Calu3 (cell line): ENCODE measurements at places on chromosomes 12 and 14.
A peak's percentile ranks its signal among the peaks of the same experiment; 100 is the strongest.

- no peak for DNase-seq
Measured at GRCh38 chr12:29611906-29612305, 114.4 kb upstream of the OVCH1 start.

DNA sequence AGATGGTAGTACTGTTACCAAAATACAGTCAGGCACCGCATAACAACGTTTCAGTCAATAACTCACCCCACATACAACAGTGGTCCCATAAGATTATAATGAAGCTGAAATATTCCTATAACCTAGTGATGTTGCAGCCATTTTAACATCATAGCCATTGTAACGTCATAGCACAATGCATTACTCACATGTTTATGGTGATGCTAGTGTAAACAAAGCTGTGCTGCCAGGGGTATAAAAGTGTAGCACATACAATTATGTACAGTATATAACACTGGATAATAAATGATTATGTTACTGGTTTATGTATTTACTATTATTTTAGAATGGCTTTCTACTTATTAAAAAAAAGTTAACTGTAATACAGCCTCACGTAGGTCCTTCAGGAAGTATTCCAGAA, 37.0 kb downstream of the GPR137C start:
- DNase-seq: no peak

- DNase-seq: no peak
Measured at GRCh38 chr14:104023325-104024055, 62.0 kb upstream of the ASPG start.

- DNase-seq: no peak
Measured at GRCh38 chr12:124294780-124295341, at the start of gene RFLNA. Gene RFLNA (plus strand): TSS chr12:124295093. CDS start chr12:124295430, 337 bp downstream.

DNA sequence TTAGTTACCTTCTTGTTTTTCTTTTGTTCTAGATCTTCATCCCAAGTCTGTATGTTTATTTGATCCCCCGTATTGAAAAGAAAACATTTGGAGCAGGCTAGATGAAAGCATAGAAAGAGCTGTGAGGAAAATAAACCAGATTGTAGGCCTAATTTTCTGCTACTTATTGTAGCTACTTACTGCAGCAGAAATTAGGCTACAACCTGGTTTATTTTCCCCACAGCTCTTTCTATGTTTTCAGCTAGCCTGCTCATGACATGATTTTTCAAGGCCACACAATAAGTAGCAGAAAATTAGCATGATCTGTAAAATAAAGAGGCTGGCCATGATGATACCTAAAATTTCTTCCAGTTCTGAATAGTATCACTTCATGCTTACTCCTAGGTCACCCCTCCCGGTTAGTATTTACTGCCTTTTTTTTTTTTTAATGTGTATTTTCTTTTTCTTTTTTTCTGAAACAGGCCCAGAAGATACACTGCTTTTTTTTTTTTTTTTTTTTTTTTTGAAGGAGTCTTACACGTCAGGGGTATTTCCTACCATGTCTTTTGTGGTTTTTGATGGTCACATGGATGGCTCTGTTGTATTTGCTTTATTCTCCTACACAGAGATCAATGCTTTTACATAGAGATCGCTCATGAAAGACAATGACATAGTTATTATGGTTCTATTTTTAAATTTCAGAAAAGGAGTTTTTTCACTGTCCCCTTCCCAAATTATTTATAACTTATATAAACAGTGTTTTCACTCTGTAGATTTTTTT, 32.3 kb downstream of the BHLHE41 start:
- DNase-seq: no peak

GRCh38 chr12:130538343-130539095, 177.6 kb downstream of the RIMBP2 start:
- no peak for DNase-seq

GRCh38 chr14:61226015-61226654, 55.0 kb downstream of the TMEM30B start:
- DNase-seq: no peak

DNA sequence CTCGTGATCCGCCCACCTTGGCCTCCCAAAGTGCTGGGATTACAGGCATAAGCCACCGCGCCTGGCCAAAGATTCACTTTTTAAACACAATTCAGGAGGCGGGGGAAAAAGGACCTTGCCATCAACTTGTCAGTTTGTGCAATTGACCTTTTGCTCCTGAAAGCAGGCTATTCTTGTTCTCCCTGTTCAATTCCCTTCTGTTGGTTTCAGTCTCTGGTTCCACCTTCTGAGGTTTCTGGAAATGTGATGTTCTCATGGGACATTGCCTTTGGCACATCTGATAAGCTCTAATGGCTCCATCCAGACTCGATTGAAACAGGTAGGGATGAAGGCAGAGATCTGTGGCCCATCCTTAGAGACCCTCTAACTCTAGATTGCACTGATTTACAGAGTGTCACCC, 17.9 kb upstream of the CCDC85C start:
- DNase-seq: no peak

DNA sequence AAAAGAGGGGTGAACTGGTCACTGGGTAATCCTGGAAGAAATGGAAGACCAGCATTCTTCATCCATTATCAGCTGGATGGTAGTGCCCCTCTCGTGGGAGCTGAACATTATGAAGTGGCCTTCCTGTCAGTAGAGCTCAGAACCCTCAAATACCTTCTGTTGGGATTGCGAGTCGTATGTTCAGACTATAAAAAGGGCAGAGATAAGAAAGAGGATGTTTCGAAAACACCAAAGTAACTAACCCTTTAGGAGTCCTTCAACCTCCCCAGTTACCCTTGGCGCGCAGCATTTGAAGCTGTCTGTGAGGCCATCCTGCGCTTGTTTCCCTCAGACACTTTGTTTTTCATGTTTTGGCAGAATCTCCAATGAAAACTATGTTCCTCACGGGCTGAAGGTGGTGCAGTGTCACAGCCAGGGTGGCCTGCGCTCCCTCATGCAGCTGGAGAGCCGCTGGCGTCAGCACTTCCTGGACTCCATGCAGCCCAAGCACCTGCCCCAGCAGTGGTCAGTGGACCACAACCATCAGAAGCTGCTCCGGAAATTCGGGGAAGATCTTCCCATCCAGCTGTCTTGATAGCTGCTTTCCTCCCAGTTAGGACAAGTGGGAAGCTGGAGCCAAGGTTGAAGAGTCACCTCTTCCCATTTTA, 19.3 kb upstream of the GALNT16 start:
- no peak for DNase-seq

- peak; percentile 86 for DNase-seq
Measured at GRCh38 chr12:11500188-11500860, 105.0 kb upstream of the PRB2 start.

GRCh38 chr12:122412851-122413433, 9.5 kb downstream of the CLIP1 start:
- no peak for DNase-seq

GRCh38 chr14:91841065-91841464, 26.3 kb downstream of the TC2N start:
- no peak for DNase-seq

DNA sequence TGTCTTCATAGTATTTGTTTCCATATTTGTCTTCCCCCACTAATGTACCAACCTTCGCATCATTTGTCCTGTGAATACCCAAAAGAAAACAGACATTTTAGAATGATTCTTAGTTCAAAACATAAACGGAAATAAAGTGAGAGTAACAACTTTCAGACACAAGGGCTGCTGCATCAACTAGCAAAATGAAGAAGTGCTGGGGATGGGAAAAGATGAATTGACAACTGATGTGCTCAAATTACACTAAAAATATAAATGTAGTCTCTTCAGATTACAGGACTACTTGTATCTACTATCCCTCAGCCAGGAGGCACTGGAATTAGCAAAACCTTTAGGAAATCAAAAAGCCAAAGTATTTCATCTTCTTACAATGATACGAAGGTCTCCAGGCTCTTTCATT, 743 bp downstream of the NDUFA12 start:
- no peak for DNase-seq

- no peak for DNase-seq
Measured at GRCh38 chr14:34466691-34467090, 4.7 kb upstream of the SPTSSA start.

- no peak for DNase-seq
Measured at GRCh38 chr12:47990351-47991105, 13.7 kb downstream of the COL2A1 start.

- no peak for DNase-seq
Measured at GRCh38 chr12:52953181-52953841, 4.4 kb downstream of the KRT18 start.

GRCh38 chr12:47746073-47746472, 12.6 kb downstream of the RAPGEF3 start:
- DNase-seq: no peak

DNA sequence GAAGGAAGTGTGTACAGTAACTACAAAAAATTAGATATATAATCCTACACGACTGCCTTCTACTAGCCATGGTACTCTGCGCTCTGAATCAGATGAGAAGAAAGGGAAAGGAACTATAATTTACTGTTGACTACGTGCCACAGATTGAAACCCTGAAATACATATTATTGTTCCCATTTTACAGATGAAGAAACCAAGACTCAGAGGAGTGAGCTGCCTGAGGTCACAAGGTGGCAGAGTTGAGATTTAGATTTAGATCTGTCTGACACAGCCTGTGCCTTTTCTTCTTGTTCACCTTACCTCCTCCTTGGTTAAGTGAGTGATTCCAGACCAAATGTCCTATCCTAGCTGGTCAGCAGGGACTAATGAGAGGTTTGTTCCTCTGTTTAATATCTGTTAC, 61.6 kb upstream of the OR4E1 start:
- DNase-seq: no peak

- peak; percentile 83 for DNase-seq
Measured at GRCh38 chr12:132600048-132601032, 10.0 kb downstream of the LRCOL1 start.

DNA sequence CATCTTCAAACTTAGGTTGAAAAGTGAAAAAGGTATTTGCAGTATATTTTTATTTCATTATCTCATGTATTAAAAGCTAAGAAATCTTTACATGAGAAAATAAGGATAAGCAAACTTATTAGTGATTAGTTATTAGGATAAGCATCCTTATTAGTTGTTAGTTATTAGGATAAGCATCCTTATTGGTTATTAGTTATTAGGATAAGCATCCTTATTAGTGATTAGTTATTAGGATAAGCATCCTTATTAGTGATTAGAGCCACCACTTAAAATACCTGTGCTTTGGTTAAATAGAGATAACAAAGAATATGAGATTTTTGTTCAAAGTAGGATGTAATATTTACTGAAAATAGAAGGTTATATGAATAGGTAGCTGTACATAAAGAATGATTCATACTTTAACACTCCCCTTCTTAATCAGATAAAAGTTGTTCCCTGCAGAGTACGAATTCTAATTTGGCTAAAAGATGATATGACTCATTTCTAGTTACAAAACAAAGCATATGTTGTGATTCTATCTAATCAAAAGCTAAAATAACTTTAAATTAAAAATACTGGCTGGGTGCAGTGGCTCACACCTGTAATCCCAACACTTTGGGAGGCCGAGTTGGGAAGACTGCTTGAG, 56.4 kb downstream of the KDM5A start:
- DNase-seq: no peak

- DNase-seq: no peak
Measured at GRCh38 chr14:35114036-35114435, 7.8 kb downstream of the PPP2R3C start.

- no peak for DNase-seq
Measured at GRCh38 chr14:68695856-68696255, 97.0 kb downstream of the ZFP36L1 start.

DNA sequence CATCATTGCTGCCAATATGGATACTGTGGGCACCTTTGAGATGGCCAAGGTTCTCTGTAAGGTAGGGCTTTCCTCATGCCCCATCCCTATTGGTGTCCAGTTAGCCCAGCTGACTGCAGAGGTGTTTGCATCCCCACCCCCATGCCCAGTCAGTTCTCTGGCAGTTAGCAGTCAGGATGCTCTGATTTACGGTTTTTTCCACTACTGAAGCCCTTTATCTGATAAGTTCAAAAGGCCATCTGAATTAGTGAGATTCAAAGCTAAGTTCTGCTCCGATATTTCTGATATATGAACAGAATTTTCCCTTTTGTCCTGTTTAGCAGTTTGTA, 773 bp downstream of the GMPR2 start:
- no peak for DNase-seq

GRCh38 chr12:40375076-40375475, 150.3 kb downstream of the LRRK2 start:
- no peak for DNase-seq

DNA sequence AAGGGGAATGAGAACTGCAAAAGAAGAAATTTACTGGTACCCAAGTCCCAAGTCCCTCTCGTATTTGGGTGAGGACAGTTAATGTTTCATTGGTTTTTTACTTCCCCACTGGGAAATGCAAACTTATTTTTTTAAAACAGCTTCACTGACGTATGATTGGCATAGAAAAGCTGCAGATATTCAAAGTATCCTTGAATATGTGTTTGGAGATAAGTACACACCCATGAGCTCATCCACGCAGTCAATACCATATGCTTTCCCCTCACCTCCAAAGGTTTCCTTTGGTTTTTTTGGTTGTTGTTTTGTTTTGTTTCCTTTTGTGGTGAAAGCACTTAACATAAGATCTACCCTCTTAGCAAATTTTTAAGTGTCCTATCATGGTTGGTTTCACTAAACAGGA, 13.1 kb downstream of the TCTN2 start:
- DNase-seq: no peak

DNA sequence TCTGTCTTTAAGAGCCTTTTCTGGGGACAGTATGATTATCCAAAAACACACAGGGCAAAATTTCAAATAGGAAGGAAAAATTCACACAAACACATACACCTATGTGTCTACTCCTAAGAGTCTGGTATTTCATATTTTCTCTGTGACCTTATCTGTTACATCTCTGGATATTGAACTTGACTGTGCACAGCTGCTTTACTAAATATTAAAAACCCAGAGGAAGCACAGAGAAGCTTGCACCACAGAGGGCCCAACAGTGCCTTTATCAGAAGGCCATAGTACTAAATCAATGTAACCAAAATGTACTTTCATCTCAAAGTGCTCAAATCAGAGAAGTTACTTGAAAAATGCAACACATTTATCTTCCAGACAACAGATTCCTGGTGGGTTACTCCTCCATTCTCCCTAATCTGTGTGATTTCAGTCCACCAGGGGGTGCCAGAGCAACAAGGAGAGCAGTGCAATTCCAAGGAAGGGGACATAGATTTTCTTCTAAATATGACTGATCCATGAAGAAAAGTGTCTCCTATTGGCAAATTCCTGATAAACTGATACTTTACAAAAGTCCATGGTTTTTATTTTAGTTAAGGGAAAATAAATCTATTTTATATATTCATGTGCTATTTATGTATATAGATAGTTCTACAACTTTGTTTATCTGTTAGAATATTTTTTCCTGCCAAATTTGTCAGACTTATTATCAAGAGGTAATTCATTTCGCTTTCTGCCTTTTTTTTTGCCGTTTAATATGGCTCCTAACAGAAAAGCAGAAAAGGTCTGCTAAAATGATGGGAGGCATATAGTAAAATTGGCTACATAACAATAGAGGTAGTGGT, 617.6 kb downstream of the LRFN5 start:
- DNase-seq: peak; percentile 66

GRCh38 chr12:46628176-46628575, 197.6 kb downstream of the SLC38A4 start:
- no peak for DNase-seq
